ENCODE measurements at places on chromosomes 13 and 19.

- DNase-seq, result no peak
Measured at GRCh38 chr19:16895467-16896145, 6.8 kb downstream of the F2RL3 start.

GRCh38 chr13:57583529-57583928 is 48.0 kb upstream of the PCDH17 start:
- no peak for DNase-seq

DNA sequence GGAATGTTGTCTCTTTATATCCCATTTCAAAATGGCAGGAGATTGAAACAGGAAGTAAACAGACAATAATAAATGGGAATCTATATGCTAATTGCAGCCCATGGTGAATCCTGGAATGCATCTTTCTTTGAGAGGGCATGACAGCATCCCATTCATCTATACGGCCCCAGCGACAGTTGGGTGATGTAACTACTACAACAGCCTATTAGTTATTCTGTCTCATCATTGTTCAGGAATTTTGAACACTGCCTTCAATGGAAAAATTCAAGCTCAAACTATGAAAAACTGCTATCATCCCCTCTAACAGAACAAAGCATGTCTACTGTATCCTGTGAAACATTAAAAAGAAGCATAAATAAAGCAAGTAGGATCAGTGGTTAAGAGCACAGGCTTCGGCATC is 262.1 kb downstream of the DCT start:
- DNase-seq, result no peak

DNA sequence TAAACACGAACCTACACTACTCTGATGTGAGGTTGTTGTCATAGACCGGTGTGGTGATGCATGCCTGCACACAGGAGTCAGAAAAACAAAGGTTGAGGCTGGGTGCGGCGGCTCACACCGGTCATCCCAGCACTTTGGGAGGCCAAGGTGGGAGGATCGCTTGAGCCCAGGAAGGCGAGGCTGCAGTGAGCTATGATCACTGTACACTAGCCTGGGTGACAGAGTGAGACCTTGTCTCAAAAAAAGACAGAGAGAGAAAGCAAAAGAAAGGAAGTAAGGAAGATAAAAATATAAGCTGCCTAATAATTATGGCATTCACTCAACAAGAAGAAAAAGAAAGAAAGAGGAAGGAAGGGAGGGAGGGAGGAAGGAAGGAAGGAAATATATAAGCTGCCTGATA is 9.3 kb downstream of the GP6 start:
- no peak for DNase-seq

- DNase-seq, result no peak
Measured at GRCh38 chr19:17296976-17297375, 6.2 kb downstream of the ABHD8 start.

DNA sequence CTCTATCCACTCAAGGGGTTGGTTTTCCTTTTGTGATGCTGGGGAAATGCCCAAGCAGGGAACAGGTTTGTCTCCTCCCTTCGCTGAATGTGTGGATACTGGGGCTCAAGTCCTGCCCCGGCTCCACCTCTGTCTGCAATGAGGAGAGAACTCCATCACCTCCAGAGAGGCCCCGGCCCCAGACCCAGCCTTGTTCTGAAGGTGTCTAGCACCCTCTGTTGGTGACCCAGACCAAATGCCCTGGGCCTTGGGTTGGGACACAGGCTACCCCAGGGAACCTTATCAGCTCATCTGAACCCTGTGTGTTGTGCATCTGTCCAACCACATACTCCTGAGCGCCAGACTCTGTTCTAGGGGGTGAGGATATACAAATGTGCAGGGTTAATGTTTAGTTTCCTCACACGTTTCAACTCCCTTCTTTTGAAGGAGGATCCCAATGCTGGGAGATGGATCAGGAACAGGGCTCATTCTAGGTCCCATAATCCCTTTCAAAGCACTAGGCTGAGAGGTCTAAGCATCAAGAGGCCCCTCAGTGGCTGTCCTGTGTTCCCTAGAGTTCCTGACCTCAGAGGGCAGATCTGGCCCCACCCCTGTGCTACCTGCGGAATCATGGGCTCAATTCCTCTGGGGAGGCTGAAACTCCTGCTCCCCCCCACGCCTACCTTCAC is 112.5 kb upstream of the SLC7A1 start:
- DNase-seq, result peak; percentile 18

DNA sequence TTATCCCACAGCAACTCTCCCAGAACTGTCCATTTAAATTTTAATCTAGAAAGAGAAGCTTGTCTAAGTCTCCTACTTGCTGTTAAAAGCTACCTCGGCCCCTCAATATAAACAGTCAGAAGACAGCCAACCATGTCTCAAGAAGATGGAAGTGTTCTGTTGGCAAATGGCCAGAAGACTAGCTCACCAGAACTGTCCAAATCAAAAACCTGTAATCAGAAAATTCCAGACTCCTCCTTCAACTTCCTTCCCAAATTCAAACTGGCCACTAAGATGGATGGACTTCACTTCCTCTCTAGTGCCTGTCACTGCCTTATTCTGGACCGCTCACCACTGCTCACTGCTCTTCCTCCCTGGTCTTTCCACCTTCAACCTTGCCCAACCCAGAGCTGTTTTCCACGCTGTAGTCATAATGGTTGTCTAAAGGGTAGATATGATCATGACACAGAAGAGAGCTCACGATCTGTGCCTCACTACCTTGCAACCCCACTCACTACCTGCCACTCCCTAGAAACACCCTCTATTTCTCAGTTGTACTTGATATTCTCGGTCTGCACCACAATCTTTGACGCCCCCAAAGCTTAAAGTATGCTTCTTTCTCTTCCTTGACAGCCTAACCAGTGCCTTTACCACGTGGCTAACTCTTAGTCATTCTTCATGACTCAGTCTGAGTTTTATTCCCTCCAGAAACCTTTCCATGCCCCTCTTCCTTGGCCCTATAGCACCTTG is 9.2 kb downstream of the FGF14 start:
- DNase-seq, result no peak

DNA sequence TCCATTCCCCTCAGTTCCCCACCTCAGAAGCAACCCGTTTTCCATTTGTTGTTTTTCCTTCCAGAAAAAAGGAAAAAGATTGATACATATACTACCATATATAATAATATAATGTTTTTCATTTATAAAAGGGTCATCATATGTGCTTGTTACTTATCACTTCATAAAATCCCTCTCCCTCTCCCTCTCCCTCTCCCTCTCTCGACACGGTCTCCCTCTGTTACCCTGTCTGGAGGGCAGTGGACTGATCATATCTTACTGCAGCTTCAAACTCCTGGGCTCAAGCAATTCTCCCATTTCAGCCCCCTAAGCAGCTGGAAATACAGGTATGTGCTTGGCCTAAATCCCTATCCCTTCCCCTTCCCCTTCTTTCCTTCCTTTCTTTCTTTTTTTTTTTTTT is 17.1 kb downstream of the PNMA8A start:
- no peak for DNase-seq

GRCh38 chr19:53177986-53178385 is 15.2 kb downstream of the ZNF665 start:
- DNase-seq, result no peak

DNA sequence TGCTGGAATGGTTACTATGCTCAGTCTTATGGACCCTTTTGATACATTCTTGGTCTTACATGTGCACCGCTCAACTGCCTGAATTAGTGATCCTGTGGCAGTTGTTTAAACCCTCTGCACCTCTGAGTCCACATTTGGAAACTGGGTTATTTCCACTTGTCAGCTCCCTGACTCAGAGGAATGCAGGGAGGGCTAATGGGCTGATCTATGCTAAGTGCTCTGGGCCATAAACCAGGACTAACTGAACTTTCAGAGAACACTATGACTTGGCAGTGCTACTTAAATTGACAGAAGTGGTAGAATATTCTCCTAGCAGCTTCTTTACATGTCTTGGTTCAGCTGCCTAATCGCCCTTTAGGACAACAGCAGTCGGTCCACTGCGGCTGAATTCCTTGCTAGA is 26.8 kb upstream of the MED4 start:
- no peak for DNase-seq

- no peak for DNase-seq
Measured at GRCh38 chr13:81664872-81665271, 1323.9 kb upstream of the SPRY2 start.

DNA sequence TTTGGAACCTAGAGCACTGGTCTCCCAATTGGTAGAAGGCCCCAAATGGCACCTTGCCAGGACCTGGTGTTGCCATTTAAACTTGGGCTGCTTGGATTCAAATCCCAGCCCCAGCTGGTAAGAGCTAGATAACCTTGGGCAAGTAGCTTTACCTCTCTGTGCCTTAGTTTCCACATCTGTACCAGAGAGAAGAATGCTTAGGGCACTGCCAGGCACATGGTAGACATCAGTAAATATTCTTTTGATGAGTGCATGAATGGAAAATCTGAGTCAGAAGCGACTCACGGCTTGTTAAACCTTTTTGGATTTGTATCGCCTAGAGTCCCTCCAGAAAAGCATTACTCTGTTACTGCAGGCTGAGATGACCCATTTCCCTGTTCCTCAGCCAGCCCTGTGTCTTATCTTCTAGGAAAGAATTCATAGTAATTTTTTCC is 90.9 kb downstream of the SIPA1L3 start:
- DNase-seq, result no peak

DNA sequence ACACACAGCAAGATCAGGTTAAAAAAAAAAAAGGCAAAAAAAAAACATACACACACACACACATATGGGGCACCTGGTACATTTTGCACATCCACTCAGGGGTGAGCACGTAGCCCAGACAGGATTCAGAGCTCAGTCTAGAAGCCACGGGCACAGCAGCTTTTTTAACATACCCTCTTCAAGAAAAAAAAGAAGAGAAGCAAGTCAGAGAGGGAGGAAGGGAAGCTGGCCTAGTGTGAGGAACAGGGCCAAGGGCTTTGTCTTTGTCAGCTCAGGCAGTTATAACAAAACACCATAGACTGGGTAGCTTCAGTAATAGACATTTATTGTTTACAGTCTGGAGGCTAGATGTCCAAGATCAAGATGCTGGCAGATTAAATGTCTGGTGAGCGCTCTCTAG is 2.3 kb upstream of the TPM4 start:
- no peak for DNase-seq

GRCh38 chr19:50326101-50326664 is 3.0 kb downstream of the KCNC3 start:
- DNase-seq, result no peak

DNA sequence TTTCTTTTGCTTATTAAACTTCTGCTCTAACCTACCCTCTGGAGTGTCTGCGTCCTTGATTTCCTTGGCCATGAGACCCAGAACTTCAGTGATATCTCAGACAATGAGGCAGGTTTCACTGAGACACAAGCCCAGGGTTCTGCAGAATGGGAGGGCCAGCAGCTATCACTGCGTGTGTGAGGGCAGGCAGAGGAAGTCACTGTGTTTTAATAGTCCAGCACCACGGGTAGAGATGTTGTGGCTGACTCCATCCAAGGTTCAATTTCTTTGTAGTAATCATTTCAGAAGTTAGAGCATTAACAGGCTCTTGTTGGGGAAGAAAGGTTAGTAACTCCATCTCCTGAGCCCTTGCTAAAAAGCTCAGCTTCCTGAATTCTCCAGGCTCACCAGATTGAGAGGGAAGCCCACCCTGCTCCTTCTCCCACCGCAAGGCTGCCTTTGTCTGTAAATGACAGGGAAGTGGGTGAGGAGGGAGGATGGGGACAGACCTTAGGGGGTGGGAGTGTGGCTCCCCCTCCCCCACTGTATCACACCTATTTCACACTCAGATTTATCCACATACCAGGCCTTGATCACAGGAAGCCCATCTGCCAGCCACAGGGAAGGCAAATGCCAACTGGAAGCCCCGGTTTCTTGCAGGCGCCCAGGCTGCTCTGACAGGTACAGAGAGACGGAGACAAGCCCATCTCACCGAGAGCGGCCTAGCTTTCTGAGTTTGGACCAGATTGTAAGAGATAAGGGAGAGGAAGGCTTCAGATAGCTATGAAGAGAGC is 2.1 kb downstream of the C19orf12 start:
- no peak for DNase-seq

DNA sequence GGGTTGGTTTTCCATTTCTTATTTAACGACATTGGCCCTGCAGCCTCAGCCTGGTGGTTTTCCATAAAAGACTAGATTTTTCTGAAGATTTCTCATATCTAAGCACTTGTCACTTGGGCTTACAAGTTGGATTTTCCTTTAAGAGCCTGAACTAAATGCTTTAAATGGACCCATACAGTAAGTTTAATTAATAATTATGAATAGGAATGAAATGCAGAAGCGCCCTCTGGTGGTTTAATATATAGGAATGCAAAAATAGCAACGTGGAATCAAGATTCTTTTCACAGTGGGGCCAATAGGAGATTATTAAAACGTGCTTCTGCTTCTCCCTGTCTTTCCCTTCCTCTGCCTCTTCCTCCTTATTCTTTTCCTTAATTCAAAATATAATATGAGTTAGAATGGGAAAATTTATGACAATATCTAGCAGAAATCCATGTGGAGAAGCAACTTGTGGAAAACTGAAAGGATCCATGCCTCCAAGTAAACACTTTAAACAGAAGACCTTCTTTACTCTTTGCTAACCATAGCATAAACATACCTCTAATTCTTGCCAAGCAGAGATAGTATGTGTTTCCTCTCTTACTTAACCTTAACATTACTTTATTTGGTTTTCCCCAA is 324.0 kb downstream of the GPC5 start:
- no peak for DNase-seq

GRCh38 chr13:39208636-39209035 is 170.4 kb downstream of the NHLRC3 start:
- no peak for DNase-seq

GRCh38 chr13:100668408-100668807 is 6.2 kb downstream of the TMTC4 start:
- no peak for DNase-seq

DNA sequence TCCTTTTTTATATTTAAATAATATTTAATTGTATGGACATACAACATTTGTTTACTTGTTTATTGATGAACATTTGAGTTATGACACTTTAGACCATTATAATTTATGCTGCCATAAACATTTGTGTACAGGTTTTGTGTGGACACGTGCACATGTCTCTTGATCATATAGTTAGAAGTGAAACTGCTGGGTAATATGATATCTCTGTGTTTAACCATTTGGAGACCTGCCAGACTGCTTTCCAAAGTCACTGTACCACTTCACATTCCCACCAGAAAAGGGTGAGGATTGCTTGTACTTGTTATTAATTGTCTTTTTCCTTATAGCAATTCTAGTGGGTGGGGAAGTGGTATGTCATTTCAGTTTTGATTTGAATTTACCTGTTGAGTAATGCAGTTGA is 145.6 kb upstream of the KLHL1 start:
- no peak for DNase-seq

GRCh38 chr13:39811696-39812095 is 156.2 kb downstream of the COG6 start:
- DNase-seq, result no peak

GRCh38 chr13:26616126-26616525 is 58.6 kb downstream of the WASF3 start:
- no peak for DNase-seq

GRCh38 chr13:28794396-28794795 is 25.7 kb upstream of the MTUS2 start:
- DNase-seq, result no peak

All from GM19239 (cell line).